ENCODE measurements at places on chromosomes 2 and 18.

DNA sequence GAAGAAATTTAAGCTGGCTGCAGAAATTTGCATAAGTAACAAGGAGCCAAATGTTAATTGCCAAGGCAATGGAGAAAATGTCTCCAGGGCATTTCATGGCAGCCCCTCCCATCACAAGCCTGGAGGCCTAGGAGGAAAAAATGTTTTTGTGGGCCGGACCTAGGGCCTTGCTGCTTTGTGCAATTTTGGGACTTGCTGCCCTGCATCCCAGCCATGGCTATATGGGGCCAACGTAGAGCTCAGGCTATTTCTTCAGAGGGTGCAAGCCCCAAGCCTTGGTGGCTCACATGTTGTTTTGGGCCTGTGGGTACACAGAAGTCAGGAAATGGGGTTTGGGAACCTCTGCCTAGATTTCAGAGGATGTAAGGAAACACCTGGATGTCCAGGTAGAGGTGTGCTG lies 57.7 kb downstream of the MOB4 start:
- no peak for DNase-seq

- no peak for DNase-seq
Measured at GRCh38 chr2:153074207-153074606, 355.8 kb downstream of the ARL6IP6 start.

DNA sequence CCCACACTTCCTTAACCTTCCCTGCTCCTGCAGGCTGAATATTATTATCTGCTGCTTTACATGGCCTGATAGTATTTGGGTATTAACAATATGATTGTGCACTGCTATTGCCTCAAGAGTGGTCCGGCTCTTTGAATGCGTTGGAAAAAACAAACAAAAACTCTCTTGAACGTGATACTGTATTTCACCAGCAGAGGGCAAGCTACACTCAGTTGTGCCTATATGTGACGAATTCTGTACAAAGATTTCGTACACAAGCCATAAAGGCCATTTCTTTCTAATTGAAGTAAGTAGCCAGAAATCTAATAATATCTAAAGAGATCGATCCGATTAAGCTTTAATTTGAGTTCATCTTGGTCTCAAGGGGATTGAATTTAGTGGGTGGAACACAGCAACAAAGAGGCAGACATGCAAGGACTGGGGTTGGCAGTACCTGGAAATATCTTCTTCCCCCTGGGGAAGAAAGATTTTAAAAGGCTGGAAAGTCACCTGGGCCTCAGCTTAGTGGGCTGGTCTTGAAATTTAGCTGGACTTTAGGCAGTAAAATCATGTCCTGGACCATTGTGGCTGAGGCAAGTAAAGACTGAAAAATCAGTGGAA lies 49.3 kb upstream of the RAB6D start:
- DNase-seq = peak; percentile 54

DNA sequence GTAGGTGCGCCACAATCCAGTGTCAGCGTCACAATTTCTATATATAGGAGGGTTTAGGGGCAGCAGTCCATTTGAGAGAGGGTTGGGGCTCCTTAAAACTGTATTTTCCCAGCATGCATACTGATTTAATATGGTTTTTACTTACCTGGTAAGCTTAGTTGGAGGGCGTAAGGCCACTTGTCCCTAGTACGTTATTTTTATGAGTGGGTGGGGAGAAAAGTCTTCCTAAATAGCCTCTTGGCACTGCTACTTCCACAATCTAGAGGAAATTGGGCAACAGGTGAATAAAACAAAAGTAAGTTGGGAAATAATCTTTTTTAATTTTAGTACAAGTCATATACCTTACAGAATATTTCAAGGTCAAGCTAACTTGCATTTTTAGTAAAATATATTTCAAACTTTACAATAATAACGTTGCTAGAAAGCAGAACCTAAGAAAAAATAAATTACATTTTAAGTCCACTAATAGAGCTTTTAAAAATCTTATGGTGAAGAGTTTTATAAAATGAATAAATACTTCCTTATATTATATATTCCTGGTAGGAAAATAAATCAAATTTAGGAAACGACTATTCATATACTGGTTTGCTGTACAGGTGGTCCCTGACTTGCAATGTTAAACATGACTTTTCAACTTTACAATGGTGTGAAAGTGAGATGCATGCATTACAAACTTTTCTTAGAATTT lies 20.9 kb downstream of the DHRS9 start:
- no peak for DNase-seq

- DNase-seq = no peak
Measured at GRCh38 chr2:168494190-168494711, 38.2 kb downstream of the CERS6 start.

- no peak for DNase-seq
Measured at GRCh38 chr2:113226462-113226861, 52.3 kb downstream of the PAX8 start.

- DNase-seq = no peak
Measured at GRCh38 chr2:3517948-3518495, 1.3 kb downstream of the ADI1 start.

GRCh38 chr2:134452042-134452733 lies 198.3 kb downstream of the MGAT5 start:
- DNase-seq = no peak

GRCh38 chr2:187991389-187991788 lies 300.3 kb upstream of the GULP1 start:
- no peak for DNase-seq

GRCh38 chr18:45109271-45109670 lies 428.6 kb downstream of the SETBP1 start:
- DNase-seq = no peak

- DNase-seq = no peak
Measured at GRCh38 chr2:168782271-168782670, 20.2 kb upstream of the NOSTRIN start.

- DNase-seq = no peak
Measured at GRCh38 chr2:38430597-38431207, 53.6 kb upstream of the ATL2 start.

- DNase-seq = no peak
Measured at GRCh38 chr2:168639441-168639898, 163.0 kb upstream of the NOSTRIN start.

DNA sequence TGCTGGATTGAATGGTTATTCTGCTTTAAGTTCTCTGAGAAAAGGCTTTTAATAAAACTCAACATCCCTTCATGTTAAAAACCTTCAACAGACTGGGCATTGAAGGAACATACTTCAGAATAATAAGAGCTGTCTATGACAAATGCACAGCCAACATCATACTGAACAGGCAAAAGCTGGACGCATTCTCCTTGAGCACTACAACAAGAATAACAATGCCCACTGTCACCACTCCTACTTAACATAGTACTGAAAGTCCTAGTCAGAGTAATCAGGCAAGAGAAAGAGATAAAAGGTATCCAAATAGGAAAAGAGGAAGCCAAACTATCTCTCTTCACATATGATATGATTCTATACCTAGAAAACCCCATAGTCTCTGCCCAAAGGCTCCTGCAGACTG lies 641.4 kb downstream of the IRS1 start:
- no peak for DNase-seq

DNA sequence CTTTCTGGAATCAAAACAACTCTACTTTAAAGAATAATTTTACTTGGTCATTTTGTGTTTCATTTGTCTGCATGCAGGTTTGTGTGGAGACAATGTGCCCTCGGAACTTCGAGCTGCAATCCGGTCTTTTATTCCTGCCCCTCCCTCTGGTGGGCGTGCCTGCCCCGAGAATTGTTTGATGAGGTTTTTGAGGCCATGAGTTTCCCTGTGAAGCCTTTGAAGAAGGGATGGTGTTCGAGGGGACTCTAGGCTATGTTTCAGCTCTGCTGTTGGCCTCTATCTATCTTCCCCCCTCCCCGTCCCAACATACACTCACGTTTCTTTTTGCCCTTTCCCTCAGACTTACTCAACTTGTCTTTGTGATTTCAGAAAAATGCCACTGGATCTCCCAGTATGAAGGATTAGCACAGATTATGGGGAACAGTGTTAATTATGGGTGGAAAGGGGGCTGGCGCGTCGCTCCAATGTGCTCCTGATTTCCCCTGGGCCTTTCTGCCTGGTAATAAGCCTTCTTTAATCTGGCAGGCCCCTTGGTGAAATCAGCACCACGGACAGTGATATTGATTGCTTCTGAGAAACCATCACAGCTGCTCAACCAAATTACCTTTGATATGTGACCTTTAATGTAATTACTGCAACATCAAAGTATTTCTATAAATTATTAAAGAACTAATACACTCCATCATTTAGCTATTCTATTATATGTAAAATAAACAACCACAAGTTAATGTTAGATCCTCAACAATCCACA lies 82.2 kb downstream of the CELF4 start:
- peak; percentile 35 for DNase-seq

GRCh38 chr2:164053021-164053420 lies 317.2 kb upstream of the FIGN start:
- DNase-seq = no peak

GRCh38 chr2:55051026-55051866 lies 995 bp upstream of the RTN4 start:
- no peak for DNase-seq

GRCh38 chr18:65938592-65939372 lies 188.0 kb downstream of the CDH7 start:
- no peak for DNase-seq

- DNase-seq = no peak
Measured at GRCh38 chr2:205500951-205501350, 181.3 kb upstream of the NRP2 start.

DNA sequence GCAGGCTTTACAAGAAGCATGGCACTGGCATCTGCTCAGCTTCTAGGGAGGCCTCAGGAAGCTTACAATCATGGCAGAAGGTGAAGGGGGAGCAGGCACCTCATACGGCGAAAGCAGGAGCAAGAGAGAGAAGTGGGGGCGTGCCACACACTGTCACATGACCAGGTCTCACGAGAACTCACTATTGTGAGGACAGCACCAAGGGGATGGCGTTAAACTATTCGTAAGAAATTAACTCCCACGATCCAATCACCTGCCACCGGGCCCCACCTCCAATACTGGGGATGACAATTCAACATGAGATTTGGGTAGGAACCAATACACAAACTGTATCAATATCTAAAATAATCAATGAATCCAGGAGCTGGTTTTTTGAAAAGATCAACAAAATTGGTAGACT lies 156.0 kb upstream of the DPP10 start:
- no peak for DNase-seq

GRCh38 chr2:138087751-138088593 lies 123.7 kb downstream of the HNMT start:
- DNase-seq = no peak

DNA sequence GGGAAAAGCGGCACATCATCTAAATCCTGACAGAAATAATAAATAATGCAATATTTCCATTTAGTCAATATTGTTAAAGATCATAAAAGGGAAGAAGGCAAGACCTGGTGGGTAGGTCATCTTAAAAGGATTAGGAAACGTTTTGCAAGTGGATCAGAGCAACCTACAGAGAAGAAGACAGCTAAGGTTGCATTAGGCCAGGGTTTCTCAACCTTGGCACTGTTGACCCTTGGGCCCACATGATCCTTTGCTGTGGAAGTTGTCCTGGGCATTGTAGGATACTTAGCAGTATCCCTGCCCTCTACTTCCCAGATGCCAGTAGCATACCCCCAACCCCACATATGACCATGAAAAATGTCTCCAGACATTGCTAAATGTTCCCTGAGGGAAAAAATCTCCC lies 55.0 kb downstream of the KLF7 start:
- no peak for DNase-seq

- no peak for DNase-seq
Measured at GRCh38 chr2:239522002-239522739, 121.4 kb upstream of the HDAC4 start.

GRCh38 chr2:105398336-105399206 lies at the start of gene FHL2:
TSS of gene FHL2 (minus strand) at chr2:105399051. CDS start at chr2:105386516, 12,535 bp downstream.
- peak; percentile 92 for DNase-seq

- no peak for DNase-seq
Measured at GRCh38 chr2:182049372-182050148, 63.9 kb downstream of the PPP1R1C start.

GRCh38 chr2:149661844-149662243 lies 74.3 kb upstream of the MMADHC start:
- DNase-seq = no peak

DNA sequence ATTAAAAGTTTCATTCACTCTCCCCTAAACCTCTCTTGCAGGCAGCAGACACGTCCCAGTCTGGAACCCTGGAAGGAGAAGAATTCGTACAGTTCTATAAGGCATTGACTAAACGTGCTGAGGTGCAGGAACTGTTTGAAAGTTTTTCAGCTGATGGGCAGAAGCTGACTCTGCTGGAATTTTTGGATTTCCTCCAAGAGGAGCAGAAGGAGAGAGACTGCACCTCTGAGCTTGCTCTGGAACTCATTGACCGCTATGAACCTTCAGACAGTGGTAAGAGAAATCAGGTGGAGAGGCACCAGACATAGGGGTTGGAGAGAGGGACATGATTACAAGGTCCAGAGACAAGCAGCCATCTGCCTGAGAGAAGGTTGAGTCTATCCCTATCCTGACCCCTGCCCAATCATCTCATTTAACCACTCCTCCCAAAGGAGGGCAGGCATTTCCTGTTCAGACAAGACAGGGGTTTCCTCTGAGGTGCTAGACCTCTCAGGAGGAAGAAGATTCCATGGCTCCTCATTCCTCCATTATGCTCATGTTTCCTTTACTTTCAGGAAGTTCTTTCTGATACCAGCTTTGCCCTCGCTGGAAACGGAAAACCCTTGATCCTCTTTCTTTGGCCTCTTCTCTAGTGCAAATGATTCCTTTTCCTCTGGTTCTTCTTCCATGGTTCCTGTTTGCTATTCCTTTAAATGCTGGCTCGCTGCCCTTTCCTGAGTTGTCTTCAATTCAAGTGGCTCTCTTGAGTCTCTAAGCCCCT lies 15.1 kb downstream of the PLCD4 start:
- no peak for DNase-seq

GRCh38 chr2:112001136-112001715 lies 53.8 kb upstream of the TMEM87B start:
- no peak for DNase-seq

- no peak for DNase-seq
Measured at GRCh38 chr18:7000484-7001096, 117.0 kb downstream of the LAMA1 start.

DNA sequence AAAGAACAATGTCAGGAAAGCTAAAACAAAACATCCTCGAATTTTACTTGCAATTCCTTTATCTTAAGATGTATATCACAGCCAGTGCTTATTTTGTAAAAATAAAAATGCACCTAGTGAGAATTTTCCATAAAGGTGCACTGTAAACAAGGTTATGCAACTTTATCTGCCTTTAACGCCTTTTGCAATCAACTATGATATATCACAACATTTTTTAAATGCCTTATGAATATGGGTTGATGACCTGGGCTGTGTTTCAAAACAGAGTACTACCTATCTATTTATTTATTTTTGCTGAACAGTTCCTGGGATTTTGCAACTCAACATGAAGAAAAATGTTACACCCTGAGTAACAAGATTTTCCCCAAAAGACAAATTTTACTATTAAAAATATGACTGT lies 869.8 kb downstream of the CPS1 start:
- no peak for DNase-seq

All from GM20000 (cell line).